ENCODE measurements at places on chromosomes 12 and 14. TPM values are rescaled to one million over a fixed set of nuclear protein-coding genes. Genes with fewer than 3 reads are reported as not detected.

DNA sequence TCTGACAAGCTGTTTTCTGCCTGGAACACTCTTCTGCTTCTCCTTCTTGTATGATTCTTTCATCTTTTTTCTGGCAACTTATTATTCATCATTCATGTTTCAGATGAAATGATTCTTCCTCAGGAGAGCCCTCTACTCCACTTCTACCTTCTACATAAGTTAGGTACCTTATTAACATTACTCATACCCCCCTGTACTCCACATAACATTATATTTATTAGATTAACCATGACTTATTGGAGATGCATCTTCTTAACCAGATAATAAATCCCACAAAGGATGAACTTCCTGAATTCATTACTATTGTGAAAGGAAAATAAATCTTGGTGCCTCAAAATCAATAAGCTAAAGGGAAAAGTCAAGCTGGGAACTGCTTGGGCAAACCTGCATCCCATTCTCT is 1636.5 kb upstream of the FLRT2 start:
- no peak overlapping the region for H3K4me3 ChIP-seq
- H3K4me1 ChIP-seq, result no peaks in the 10 kb centered on the region
- no peak overlapping the region for H3K27ac ChIP-seq
- H3K36me3 ChIP-seq, result no peaks in the 10 kb centered on the region
- DNase-seq, result no peak

GRCh38 chr12:66269142-66269541 is 33.2 kb upstream of the HELB start:
- no peak overlapping the region for H3K4me3 ChIP-seq
- H3K36me3 ChIP-seq, result no peaks in the 10 kb centered on the region
- DNase-seq, result no peak
- H3K27me3 ChIP-seq, result peaks cover 4% of the 10 kb centered on the region
- H3K4me1 ChIP-seq, result no peaks in the 10 kb centered on the region

GRCh38 chr14:57508756-57509155 is 15.1 kb upstream of the CCDC198 start:
- no peak overlapping the region for H3K27ac ChIP-seq
- H3K4me3 ChIP-seq, result no peak overlapping the region
- H3K27me3 ChIP-seq, result no peaks in the 10 kb centered on the region
- H3K36me3 ChIP-seq, result no peaks in the 10 kb centered on the region
- H3K4me1 ChIP-seq, result no peaks in the 10 kb centered on the region
- DNase-seq, result no peak

GRCh38 chr14:36442824-36443241 is 77.2 kb downstream of the NKX2-1 start:
- H3K36me3 ChIP-seq, result no peaks in the 10 kb centered on the region
- no peak for DNase-seq
- no peaks in the 10 kb centered on the region for H3K4me1 ChIP-seq

- peaks cover 4% of the 10 kb centered on the region for H3K4me1 ChIP-seq
- no peak overlapping the region for H3K4me3 ChIP-seq
- no peaks in the 10 kb centered on the region for H3K36me3 ChIP-seq
- no peaks in the 10 kb centered on the region for H3K27me3 ChIP-seq
- no peak overlapping the region for H3K27ac ChIP-seq
- DNase-seq, result no peak
These were observed 33.1 kb upstream of the COL2A1 start for GRCh38 chr12:48037267-48037915.

Gene GYS2
- total RNA-seq, result not detected

Gene ENDOU
- total RNA-seq, result not detected

DNA sequence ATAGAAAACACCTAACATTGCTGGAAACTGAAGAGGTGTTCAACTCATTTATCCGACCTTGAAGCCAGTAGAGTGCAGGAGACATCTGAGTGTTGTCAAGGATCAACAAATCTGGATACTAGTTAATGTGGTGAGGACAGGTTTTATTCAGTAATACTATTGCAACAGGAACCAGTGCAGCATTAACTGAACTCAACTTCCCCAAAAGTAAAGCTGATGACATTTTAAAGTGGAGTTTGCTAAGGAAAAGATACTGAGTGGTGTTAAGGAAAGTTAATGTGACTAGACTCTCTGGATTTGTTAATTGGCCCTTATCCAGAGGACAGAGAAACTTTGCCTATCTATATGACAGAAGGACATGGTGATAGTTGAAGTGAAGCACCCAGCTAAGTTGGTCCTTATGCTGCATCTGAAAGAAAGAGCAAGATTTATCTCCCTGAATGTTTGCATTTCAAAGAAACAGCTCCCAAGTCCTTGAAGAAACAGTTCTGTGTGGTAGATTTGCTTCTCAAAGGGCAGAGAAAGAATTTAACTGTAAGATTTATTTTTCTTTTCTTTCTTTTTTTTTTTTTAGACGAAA is 1.2 kb upstream of the CLEC7A start:
- H3K27ac ChIP-seq, result no peak overlapping the region
- H3K27me3 ChIP-seq, result peaks cover 13% of the 10 kb centered on the region
- no peak for DNase-seq

DNA sequence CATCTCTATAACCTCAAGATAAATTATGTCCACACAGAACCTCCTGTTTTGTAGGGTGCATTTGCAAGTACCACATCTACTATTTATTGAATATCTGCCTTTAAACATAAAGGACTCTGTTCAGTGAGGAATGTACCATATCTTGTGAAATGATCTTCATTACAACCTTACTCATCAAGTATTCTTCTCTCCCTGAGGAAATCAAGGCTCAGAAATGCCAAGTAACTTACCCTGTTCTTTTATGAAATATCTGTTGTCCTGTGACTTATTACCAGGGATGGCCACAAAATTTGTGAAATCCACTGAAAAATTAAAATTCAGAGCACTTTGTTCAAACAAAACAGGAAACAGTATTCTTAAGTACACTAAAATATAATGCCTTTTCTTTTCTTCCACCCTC is 366.7 kb downstream of the GALC start:
- peaks cover 5% of the 10 kb centered on the region for H3K36me3 ChIP-seq
- DNase-seq, result no peak
